Umbilical cord (tissue), 2 donors: ENCODE measurements at places on chromosomes 11 and 22. TPM values are rescaled to one million over a fixed set of nuclear protein-coding genes. Genes with fewer than 3 reads are reported as not detected.
A peak's percentile ranks its signal among the peaks of the same experiment; 100 is the strongest.

- no peak for DNase-seq
These were observed 91.9 kb upstream of the TP53I11 start for GRCh38 chr11:45042560-45042959.

- no peak for DNase-seq
These were observed 81.4 kb downstream of the RCN1 start for GRCh38 chr11:32172041-32172847.

- DNase-seq: no peak
These were observed 272.1 kb downstream of the FAM76B start for GRCh38 chr11:95517453-95517852.

DNA sequence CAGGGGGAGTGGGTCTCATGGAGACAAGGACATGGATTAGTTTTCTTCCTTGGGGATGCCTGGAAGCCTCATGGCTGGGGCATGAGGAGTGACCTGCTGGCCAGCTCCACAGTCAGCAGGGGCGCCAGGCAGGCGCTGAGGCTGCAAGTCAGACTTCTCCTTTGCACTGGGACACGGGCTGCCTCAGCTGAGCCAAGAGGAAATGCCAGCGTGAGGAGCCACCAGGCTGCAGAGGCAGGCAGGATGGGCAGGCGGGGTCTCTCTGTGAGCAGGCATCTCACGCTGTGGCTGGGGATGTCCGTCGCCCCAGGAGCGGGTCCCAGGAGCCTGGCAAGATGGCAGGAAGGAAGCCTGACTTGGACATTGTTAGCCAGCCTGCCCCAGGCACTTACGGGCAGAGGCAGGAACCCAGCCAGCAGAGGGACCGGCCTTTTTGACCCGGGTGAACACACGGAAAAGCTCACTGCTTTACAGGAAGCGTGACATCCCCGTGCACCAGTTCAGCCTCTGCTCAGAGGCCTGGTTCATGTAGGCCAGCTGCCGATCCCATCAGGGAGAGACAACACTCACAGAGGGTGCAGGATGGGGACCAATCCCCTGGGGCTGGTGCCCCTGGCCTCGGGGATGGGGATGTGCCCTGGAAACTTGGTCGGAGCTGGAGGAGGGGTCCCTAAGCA, 10.2 kb downstream of the GNB1L start:
- DNase-seq: peak; percentile 63

DNA sequence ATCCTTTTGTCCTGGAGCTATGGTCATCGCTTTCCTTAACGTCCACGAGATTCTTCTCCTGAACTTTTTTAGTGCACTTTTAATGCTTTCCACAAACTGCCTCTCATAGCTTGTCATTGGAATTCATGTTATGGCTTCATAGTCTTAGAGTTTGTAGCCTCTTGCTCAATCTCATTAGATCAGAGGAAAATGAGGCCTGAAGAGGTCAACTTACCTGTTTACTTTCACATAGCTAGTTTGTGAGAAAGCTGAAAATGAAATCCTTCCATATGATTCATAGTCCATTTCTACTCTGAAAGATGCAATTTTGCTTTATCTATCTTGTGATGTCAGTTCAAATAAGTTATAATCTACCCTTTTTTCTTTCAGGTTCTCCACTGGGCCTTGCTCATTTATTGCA, 1747.2 kb upstream of the RAG2 start:
- no peak for DNase-seq

DNA sequence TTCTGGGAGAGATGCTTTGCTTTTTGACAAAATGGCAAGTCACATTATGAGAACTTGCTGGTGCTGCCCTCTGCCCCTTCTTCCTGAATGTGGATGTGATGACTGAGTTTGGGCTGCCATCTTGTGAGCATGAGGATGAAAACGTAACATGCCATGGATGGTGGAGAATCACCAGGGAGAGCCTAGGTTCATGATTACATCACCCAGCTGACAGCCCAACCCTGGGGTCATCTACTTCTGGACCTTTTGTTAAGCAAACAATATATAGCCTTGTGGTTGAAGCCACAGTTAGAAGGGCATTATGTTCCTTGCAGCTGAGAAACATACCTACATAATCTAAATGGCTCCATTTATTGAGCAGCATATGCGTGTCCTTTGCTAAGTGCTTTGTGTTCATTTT, 321.5 kb downstream of the KIRREL3 start:
- DNase-seq: no peak

- peak; percentile 72 for DNase-seq
These were observed 26.1 kb upstream of the TTLL12 start for GRCh38 chr22:43213051-43213450.

- DNase-seq: peak; percentile 44
These were observed 668 bp upstream of the CHST1 start for GRCh38 chr11:45665933-45666647.

GRCh38 chr22:50641696-50642607, 14.0 kb upstream of the ARSA start:
- peak; percentile 90 for DNase-seq

- DNase-seq: no peak
These were observed at the start of gene SSTR3 for GRCh38 chr22:37212174-37212906. Gene SSTR3, minus strand, starts transcription at chr22:37212477. Its CDS starts 4,674 bp downstream, at chr22:37207803.

GRCh38 chr22:17098379-17098819, 13.6 kb downstream of the IL17RA start:
- no peak for DNase-seq

- peak; percentile 67 for DNase-seq
These were observed 78.7 kb upstream of the GRAMD1B start for GRCh38 chr11:123351375-123351774.

- no peak for DNase-seq
These were observed 16.4 kb upstream of the KAT5 start for GRCh38 chr11:65695459-65696241.

DNA sequence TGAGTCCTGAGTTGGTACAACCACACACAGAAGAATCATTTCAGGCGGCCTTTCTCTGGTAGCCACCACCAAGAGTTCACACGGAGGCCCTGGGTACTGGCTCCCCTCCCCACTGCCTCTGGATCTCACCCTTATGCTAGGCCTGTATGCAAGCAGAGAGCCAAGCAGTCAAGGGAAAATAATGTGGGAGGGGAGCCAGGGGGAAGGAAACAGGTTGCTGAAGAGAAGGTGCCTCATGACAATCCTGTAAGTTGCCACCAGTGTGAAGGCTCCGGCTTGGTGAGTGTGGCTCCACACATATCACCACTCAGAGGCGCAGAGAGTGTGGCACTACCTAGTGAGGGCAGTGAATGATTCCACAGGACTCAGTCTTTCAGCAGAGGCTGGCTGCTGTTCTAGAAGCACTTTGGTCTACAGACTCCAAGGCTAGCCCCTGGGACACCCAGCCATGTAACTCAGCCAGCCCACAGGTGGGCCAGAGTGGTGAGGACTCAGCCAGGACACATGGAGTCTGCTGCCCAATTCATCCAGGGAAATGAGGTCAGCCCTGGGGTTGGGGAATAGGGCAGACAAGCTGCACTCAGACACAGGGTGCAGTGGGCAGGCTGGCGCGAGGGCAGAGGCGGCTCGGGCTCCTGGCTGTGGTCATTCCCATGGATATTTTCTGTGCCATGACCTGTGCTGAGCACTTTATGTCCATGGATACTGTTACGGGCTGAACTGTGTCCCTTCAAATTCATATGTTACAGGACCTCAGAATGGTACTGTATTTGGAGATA, 49.0 kb upstream of the SERPIND1 start:
- DNase-seq: no peak

DNA sequence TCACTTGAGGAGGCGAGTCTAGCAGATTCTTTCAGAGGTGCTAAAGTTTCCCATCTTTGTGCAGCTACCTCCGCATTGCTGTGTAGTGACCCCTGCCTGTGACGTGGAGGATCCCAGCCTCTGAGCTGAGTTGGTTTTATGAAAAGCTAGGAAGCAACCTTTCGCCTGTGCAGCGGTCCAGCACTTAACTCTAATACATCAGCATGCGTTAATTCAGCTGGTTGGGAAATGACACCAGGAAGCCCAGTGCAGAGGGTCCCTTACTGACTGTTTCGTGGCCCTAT, 8.9 kb upstream of the SAMM50 start:
- no peak for DNase-seq

DNA sequence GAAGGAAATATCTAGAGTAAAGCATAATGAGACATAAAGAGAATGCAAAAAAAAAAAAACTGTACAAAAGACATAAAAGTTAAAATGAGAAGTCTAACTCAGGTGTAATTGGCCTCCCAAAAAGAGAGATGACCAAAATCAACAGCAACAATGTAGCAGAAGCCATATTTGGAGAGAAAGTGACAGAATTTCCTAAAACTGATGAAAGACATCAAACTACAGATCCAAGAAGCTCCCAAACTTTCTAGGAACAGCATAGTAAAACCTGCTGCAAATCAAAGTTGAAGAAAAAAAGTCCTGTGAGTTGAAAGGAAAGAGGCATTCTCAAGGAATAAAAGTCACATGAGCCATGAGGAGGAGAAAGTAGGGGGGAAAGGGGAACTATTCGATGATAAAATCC, 231.3 kb downstream of the METTL15 start:
- no peak for DNase-seq

- no peak for DNase-seq
These were observed 7.2 kb upstream of the EED start for GRCh38 chr11:86237267-86237804.

DNA sequence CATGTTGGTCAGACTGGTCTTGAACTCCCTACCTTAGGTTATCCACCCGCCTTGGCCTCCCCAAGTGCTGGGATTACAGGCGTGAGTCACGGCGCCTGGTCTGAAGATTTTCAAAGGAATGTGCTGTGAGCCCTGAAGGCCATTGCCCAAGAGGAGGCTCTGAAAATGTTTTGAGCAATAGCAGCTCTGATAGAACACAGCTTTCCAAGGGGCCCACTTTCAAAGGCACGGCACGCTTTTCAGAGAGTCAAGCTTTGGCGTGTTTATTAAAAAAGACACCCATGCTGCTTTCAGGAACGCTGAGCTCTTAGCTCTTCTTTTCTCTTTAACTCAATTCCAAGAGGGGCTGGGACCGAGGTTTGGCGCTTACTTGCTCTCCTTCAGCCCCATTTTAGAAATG, 73.8 kb upstream of the CDON start:
- peak; percentile 99 for DNase-seq

DNA sequence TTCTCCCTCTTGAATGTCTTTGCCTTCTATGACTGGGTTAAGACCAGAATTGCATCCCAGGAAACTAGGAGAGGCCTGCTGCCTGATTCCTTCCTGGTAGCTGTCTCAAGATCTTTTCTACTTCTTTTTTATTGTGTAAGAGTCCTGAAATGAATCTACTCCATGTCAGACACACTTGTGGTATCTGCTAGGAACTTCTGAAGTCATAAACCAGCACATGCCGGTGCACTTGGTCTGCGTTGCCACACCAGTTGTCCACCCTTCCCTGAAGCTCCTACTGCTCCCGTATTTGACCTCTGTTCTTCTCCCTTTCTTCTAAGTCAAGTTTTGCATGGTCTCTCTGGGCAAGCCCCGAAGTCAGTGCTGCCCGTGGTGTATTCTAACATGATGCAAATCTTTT, 644.2 kb downstream of the ETS1 start:
- DNase-seq: no peak

DNA sequence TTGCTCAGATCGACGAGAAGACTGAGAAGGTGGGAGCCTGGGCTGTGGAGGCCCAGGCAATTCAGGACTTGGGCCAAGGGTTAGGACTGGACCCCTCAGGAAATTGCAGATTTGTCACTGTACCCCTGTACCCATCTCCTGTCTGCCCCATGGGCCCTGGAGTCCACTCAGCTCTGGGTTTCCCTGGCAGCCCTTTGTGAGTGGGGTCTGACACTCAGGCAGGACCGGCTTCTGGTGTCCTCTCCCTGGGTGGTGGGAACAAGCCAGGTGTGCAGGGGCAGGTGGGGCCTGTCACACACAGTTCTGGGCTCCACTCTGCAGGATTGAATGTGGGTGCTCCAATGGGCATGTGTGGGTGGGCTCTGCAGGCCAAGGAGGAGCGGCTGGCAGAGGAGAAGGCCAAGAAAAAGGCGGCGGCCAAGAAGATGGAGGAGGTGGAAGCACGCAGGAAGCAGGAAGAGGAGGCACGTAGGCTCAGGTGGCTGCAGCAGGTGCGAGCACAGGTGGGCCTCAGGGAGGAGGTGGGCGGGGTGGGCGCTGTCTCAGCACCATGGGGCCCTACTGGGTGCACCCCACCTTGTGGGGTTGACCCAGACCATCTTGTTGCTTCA, 21.6 kb downstream of the INCENP start:
- no peak for DNase-seq

DNA sequence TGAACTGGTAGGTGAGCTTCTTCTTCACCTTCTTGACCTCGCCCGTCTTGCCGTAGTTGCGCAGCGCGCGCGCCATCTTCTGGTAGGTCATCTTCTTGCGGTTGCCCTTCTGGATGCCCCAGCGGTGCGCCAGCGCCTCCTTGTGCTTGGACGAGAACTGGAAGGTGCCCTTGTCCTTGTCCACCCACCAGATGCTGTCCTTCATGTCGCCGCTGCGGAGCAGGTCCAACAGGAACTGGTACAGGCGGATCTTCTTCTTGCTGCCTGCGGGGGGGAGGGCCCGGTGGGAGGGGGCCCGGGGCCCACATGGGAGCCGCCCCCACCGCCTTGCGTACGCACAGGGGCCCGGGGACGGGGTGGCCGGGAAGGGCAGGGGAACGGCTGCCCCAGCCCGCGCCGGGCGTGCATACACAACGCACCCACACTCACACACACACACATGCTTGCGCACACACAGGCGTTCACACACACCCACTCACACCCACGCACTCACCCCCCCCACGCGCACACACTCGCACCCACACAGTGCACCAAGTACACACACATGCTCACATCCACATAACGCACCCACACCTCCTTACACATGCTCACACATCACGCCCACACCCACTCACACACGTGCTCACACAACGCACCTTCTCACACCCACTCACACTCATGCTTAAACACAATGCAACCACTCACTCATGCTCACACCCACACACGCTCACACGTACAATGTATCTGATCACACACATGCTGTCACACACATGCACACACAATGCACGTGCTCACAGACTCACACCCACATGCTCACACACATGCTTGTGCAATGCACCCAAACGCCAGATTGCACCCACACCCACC, 3.0 kb upstream of the MYBPC3 start:
- DNase-seq: peak; percentile 94

The PRR14L gene
- total RNA-seq: 21.2 TPM

The GGTLC2 gene
- total RNA-seq: not detected

The PTPN5 gene
- total RNA-seq: 4.8 TPM

The OR52D1 gene
- total RNA-seq: not detected

The TMEM45B gene
- 2.9 TPM for total RNA-seq

The APOA1 gene
- total RNA-seq: not detected

The FOLR1 gene
- 5.1 TPM for total RNA-seq

The OR4B1 gene
- total RNA-seq: not detected

The CLMP gene
- 81.1 TPM for total RNA-seq

The MMP12 gene
- 1.4 TPM for total RNA-seq

The NFAM1 gene
- total RNA-seq: 1.2 TPM

The TRPM5 gene
- total RNA-seq: not detected

The RASGRP2 gene
- 15.9 TPM for total RNA-seq

The SOX6 gene
- total RNA-seq: 54.7 TPM

The ZNF214 gene
- total RNA-seq: 6.0 TPM

The TIGD3 gene
- total RNA-seq: 1.4 TPM

The TIRAP gene
- total RNA-seq: 6.3 TPM

The OR9Q1 gene
- 0.24 TPM for total RNA-seq

The KIRREL3 gene
- total RNA-seq: 0.72 TPM
